ENCODE measurements at places on chromosomes 1 and 21.

DNA sequence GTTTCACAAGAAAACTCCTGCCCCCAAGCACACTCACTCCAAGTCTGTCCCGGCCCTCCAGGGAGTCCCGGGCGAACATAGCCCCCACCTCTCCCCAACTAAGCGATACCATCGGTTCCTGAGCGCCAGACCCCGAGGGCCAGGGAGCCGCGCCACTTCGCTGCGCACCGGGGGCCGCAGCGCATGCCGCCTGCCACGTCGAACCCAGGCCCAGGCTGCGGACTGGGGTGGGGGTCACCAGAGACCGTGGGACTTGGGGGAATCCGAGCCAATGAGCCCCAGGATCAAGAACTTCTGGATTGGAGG lies 801 bp downstream of the RSPO1 start:
- DNase-seq: no peak

GRCh38 chr1:12617511-12617900 lies 504 bp downstream of the DHRS3 start:
- peak; percentile 32 for DNase-seq

- DNase-seq: no peak
Measured at GRCh38 chr1:88680471-88680870, 3.6 kb upstream of the PKN2 start.

- DNase-seq: no peak
Measured at GRCh38 chr21:17631195-17631594, 18.5 kb upstream of the BTG3 start.

- no peak for DNase-seq
Measured at GRCh38 chr1:74611887-74612286, 61.7 kb downstream of the ERICH3 start.

GRCh38 chr1:22805672-22806038 lies 95.0 kb downstream of the EPHB2 start:
- DNase-seq: no peak

GRCh38 chr1:158801396-158801795 lies 20.4 kb upstream of the OR6N2 start:
- DNase-seq: no peak

- DNase-seq: no peak
Measured at GRCh38 chr1:36571106-36571505, 88.4 kb upstream of the CSF3R start.

- no peak for DNase-seq
Measured at GRCh38 chr1:93758842-93759515, 77.3 kb upstream of the BCAR3 start.

- no peak for DNase-seq
Measured at GRCh38 chr1:218633238-218633988, 288.3 kb downstream of the TGFB2 start.

DNA sequence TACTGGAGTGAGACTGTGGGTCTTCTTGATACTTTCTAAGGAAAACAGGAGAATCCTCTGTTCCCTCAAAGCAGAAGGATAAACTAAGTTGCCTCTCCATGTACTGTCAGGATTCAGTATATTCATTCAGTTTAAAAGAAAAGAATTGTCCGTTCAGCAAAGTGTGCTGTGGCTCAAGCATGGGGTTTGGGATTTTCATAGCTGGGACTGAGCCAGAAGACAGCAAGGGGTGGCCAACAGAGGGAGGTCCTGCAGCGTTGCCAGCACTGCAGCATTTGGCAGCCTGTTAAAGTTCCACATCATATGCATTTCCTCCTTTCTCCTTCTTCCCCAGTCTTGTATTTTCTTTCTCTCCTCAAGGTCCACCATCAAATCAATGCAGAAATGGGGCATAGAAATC lies 75.1 kb downstream of the DTL start:
- DNase-seq: no peak

- DNase-seq: no peak
Measured at GRCh38 chr1:62687421-62687902, 724 bp downstream of the DOCK7 start.

GRCh38 chr1:82152356-82153271 lies 351.9 kb downstream of the ADGRL2 start:
- no peak for DNase-seq

GRCh38 chr1:202745323-202745888 lies 35.2 kb upstream of the SYT2 start:
- no peak for DNase-seq

- DNase-seq: no peak
Measured at GRCh38 chr1:9689971-9690381, 38.4 kb downstream of the PIK3CD start.

GRCh38 chr1:177597393-177597792 lies 372.5 kb downstream of the SEC16B start:
- no peak for DNase-seq

DNA sequence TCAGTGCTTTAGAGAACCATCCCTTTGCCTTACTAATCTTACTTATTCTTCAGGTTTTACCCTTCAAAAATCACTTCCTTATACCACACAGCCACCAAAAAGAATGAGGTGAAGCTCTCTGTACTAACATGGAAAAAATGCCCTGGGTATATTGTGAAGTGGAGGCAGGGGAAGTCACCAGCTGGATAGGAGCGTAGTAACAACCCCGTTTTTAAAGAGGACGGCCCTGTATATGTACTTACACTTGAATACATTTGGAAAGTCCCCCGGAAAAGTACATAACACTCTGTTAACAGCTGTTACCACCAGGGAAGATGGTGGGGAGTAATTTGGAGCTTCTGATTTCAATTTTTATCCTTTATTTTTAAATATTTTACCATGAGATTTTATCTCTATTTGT lies 28.2 kb upstream of the KHDRBS1 start:
- no peak for DNase-seq

GRCh38 chr21:25638660-25639550 lies at the start of gene JAM2:
Gene JAM2 (plus strand): TSS chr21:25639258. CDS start chr21:25639822, 564 bp downstream.
- DNase-seq: no peak

- no peak for DNase-seq
Measured at GRCh38 chr1:114901814-114902213, 47.2 kb downstream of the SYCP1 start.

- DNase-seq: no peak
Measured at GRCh38 chr1:58884706-58885661, 101.1 kb upstream of the JUN start.

GRCh38 chr1:107776900-107777663 lies 187.9 kb downstream of the VAV3 start:
- no peak for DNase-seq

GRCh38 chr1:8154621-8155052 lies 128.5 kb upstream of the ERRFI1 start:
- DNase-seq: no peak

GRCh38 chr1:21639594-21640041 lies 29.5 kb downstream of the RAP1GAP start:
- no peak for DNase-seq

- no peak for DNase-seq
Measured at GRCh38 chr1:35278886-35279554, 10.5 kb downstream of the ZMYM4 start.

DNA sequence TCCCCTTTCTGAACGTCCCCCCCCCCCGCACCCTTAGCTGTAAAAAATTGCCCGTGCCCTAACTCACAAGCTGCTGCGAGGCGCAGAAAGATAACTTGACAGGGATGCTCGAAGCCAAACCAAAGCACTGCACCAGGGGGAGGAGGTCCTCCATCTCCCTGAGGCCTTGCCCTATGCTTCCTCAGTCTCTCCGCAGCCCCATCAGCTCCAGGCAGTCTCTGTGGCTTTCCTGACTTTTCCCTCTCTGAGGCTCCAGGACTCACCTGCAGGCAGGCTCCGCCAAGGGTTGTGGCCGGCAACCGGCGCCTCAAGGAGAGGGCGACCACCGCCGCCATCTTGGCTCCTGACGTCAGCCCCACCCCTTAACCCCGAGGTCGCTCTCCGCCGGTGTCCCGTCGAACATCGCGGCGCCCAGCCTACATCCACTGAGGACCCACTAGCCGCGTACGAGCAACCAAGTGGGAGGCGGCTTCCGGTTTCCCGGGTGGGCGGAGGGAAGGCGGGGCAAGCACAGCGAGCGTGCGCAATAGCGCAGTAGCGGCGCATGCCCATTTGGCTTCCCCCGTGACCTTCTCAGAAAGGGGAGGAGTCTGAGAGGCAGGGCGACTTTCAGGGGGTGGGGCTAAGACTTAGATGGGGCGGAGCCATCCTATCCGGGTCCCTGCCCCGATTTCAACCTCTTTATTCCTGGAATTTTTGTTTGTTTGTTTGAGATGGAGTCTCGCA lies at the start of gene SDHB:
TSS of gene SDHB (minus strand) at position 348 of the 726 bp plus-strand sequence. CDS start at position 335, 13 bp downstream.
- peak; percentile 99 for DNase-seq

DNA sequence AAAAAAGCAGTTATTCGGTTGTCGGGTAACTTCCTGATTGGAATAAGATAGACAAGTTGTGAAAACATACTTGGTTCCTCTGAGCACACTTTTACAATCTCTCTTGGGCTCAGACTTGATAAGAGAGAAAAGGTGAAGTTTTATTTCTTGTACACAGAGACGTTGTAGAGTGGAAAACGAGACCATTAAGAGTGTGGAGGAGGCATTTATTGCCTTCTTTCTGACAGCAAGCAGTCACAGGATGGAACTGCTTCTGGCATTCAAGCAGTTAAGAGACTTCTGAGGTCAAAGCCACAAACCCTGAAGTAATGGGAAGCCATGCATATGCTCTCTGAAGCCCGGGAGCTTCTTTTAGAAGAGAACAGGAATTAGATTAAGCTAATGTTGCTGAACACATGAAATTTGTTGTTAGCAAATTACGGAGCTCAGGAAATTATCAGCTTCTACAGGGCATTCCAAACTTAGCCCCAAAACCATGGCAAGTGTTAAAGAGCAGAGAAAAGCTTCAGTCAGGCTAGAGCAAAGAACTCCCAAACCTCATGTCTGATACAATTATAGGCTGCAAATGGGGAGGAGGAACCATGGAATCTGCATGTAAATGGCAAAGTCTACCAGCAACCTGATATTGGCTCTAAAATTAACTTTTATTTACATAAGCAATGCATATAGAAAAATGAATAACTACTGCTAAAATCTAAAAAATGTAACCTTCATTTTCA lies 26.0 kb downstream of the S1PR1 start:
- no peak for DNase-seq

GRCh38 chr1:153572569-153573015 lies 6.9 kb upstream of the S100A2 start:
- DNase-seq: peak; percentile 28

DNA sequence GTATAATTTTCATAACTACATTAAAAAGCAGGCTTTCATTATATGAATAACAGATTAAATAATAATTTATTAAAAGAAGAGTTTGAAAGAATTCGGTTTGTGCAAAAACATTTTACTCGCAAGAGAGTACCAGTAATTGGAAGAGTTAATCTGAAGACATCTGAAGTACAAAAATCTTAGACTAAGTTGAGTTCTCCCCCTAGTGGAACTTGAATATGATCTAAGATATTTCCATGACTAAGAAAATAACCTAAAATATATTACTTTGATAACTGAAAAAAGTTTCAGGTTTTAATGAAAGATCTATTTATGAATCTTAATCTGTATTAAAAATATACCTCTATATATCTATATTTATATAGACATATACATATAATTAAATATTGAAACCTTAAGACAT lies 112.5 kb upstream of the GFI1 start:
- DNase-seq: no peak

DNA sequence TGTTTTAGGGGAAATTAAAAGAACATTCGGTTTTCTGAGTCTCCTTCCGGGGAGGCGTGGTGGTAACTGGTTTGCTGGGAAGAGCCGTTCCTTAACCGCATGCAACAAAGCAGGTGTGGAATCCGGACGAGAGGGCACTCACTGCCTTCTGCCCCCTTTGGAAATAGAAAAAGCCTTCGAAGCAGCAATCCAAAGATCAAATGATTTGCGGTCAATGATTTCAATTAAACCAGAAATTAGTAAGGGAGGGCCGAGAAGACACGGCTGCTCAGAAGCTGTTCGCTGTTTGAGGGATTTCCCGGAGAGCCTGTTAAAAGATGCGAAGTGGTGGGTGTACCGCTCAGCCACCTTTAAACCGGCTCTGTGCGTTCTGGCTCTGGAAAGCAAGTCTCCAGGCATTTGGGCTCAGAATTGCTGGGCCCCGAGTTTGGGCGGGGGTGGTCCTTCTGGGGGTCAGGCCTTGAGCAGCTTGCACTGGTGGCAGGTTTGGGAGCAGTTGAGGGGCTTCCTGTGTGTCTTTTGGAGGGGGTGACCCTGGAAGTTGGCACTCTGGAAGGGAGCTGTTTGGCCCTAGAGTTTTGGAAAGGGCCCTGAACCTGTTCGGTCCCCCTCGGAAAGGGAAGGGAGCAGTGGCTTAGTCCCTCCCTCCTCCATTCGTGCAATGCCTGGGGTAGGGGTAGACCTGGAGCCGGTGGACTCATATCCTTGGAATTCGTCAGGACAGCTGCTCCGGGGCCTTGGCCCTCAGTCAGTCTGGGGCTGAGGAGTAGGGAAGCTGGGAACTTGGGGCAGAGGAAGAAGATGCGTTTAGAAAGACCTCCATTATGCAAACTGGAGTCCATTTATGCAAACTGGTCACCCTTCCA lies 3.1 kb downstream of the SIM2 start:
- no peak for DNase-seq

DNA sequence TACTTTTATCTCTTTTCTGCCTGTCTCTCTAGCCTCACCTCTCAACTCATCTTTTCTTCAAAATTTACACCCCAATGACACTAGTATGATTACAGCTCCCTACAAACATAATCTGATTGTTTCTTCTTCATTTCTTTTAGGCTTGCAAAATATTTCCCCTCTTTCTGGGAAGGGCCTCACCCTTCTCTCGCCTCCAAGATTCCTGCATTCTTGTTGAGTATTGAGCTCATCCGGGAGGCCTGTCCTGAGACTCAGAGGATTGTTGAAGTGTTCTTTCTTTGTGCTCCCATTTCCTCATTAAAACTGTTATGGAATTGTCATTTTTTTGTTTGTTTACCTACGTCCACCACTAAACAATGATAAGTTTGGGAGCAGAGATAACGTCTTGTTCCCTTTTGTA lies 99.1 kb upstream of the CHRM3 start:
- no peak for DNase-seq

- DNase-seq: no peak
Measured at GRCh38 chr1:37028981-37029617, 5.2 kb downstream of the GRIK3 start.

Data from activated naive CD4-positive, alpha-beta T cell (primary cell).